Uterus (tissue), 4 donors: ENCODE measurements at places on chromosomes 4 and X.

GRCh38 chr4:78120144-78120880 is 63.2 kb downstream of the FRAS1 start:
- no peak for DNase-seq

DNA sequence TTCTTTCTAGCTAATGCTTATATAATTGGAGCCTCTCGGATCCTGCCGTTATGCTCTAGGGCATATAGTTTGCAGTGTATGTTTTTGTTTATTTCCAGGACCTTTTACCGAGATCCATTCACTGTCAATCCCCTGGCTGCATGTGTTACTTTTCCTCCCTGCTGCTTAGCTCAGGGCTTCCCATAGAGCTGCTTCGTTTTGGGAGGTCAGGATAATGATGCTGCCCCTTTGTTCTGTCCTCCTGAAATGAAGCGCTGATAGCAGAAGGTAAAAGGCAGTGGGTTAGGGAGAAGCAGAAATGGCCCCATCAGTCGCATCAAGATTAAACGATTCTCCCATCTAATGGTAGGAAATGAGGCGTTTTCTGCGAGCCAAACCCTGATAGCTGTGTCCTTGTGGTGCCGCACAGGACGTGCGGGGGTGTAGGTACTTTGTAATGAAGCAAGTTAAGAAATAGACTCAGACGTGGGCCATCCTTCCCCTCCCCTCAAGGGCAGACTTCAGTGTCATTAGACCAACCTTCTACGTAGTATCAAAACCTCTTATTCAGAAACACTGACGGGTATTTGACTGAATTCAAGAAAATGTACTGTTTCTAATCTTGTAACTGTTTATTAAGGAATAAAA is 37.3 kb downstream of the AFF2 start:
- no peak for DNase-seq

- DNase-seq, result no peak
Measured at GRCh38 chr4:152689615-152690501, 10.1 kb upstream of the TMEM154 start.

- no peak for DNase-seq
Measured at GRCh38 chr4:36353998-36354397, 72.6 kb downstream of the DTHD1 start.
